ENCODE measurements at places on chromosomes 1 and 21. TPM values are rescaled to one million over a fixed set of nuclear protein-coding genes. Genes with fewer than 3 reads are reported as not detected.

DNA sequence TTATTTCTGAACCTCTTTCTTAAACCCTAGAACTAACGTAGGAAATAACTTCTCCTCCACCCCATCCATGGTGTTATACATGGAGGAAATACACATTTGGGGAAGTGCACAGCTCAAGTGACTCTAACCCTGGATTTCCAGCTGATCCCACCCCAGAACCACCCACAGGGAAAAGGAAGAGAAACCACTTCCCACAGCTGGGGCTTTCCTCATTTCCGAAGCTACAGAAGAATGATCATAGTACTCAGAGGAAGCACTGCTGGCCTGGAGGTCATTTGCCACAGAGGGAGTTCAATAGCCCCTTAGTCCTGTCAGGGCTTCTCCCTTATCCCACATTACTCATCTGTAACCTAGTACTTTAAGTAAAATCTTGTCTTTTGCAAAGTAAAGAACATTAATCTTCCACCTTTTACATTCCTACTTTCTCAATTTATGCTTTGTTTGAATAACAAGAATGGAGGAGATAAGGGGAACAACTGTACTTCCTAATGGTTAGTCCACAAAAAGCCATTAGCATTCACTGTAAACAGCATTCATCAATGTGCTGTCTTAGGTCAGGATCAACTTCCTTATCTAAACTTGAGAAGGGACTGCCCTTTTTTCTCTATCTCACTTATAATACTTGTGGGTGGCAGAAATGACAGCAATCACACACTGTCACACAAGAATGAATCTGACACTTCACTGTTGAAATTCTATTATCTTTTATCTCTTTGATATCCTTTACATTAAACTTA, 63.0 kb upstream of the RGS1 start:
- no peak for DNase-seq

- peak; percentile 39 for DNase-seq
Measured at GRCh38 chr1:244992833-244993232, 128.5 kb upstream of the HNRNPU start.

The CD53 gene
- not detected for total RNA-seq

DNA sequence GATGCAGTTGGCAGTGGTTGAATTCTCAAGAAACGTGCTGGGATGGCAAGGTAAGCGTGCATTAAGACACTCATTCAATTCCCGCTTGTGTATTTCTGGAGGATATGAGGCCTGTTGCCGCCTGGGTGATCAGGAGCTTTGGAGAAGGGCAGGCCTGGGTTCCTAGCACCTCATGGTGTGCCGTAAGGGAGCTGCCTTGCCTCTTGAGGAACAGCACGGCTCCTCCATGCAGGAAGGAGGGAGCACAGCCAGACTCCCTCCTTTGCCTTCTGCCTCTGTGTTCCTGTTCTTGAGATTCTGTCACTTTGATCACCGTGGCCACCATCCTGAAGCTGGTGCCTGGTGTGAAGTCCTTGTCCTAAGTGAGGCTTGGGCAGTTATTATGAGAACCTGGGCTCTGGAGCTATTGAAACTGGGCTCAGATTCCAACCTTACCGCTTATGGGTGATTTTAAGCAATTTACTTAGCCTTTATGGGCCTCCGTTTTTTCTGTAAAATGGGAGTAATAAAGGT, 18.3 kb downstream of the SLFNL1 start:
- DNase-seq, result no peak

The SEC16B gene
- total RNA-seq, result not detected

The NBPF8 gene
- total RNA-seq, result 20.9 TPM

DNA sequence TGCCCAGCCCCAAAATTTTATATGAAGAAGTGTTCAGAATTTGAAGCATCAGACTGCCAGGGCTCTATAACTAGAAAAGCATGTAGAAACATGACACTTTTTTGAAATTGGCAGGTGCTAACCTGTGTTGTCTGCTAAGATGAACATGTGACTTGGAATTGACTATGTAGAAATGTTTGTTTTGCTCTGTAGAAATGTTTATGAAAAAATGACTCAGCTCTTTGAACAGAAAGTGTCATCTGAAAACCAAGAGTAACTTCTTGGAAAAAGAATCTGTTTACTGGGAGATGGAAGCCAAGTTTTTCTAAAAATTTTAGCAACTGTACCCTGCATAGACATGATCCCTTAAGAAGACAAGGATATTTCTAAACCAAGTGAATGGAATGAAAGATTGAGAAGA, 59.2 kb downstream of the LHX9 start:
- peak; percentile 85 for DNase-seq

The FALEC gene
- total RNA-seq, result not detected

DNA sequence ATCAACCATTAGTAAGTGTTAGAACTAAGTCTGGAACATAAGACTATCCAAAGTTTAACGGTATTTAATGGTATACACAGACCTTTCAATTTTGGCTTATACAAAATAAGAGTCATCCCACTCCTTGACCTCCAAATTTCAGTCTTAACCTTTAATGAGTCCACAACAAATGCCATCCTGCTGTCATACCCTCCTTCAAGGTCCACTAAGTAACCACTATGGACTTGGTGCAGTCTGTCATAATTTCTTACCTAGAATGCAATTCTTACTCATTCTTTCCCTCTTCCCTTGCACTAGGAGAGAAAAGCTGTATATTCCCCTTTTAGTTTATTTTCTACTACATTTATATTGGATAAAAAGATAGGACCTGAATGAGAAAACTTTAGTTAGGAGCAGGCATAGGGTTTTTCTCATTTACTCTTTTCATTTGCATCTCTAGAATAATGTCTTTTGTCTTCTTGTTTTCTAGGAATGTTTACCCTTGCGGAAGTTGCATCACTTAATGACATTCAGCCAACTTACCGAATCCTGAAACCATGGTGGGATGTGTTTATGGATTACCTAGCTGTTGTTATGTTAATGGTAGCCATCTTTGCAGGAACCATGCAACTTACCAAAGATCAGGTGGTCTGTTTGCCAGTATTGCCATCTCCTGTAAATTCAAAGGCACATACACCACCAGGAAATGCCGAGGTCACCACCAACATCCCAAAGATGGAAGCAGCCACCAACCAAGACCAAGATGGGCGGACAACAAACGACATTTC, 62.1 kb upstream of the ZNF326 start:
- no peak for DNase-seq

DNA sequence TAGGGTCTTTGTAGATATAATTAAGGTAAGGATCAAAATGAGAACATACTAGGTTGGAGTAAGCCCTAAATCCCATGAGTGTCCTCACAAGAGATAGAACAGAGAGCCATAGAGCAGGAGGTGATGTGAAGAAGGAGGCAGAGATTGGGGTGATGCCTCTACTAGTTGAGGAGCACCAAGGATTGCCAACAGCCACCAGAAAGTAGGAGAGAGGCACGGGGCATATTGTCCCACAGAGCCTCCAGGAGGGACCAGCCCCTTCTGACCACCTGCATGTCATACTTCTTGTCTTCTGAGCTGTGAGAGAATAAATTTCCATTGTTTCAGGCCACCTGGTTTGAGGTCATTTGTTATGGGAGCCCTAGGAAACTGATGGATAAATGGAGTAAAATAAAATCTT, 363.3 kb downstream of the RPS6KC1 start:
- DNase-seq, result no peak

DNA sequence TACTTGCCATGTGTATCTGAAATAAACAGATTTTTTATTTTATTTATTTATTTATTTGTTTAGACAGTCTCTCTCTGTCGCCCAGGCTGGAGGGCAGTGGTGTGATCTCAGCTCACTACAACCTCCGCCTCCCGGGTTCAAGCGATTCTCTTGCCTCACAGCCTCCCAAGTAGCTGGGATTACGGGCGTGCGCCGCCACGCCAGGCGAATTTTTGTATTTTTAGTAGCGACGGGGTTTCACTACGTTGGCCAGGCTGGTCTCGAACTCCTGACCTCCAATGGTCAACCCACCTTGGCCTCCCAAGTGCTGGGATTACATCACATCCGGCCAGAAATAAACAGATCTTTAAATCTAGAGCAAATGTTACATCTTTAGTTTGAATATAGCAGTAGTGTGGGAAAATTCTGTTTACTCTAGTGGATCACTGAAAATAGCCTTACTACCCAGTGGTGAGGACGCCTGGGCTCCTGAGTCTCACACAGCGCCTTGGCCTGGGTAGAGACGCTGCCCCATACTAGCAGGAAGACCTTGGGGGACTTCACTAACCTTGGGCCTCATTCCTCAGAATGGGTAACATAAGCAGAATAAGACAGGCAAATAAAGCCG, 709 bp downstream of the GART start:
- peak; percentile 27 for DNase-seq

The CHIA gene
- not detected for total RNA-seq

DNA sequence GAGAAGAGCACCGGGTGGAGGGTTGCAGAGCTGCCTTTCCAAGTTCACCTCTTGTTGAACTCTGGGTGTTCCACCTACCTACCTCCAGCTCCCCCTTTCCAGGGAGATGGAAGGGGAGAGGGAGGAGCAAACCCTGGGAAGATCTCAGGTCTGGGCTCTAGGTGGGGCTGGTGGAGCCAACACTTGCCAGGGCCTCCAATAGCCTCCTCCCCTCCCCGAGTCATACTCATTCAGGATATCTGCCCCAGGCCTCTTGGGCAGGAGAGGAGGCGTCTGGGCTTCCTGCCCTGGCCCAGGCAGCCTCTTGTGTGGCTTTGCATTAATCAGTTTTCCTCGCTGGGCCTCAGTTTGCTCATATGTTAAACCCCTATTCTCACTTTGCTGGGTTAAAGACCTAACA, 13.4 kb downstream of the RAP1GAP start:
- DNase-seq, result peak; percentile 70

DNA sequence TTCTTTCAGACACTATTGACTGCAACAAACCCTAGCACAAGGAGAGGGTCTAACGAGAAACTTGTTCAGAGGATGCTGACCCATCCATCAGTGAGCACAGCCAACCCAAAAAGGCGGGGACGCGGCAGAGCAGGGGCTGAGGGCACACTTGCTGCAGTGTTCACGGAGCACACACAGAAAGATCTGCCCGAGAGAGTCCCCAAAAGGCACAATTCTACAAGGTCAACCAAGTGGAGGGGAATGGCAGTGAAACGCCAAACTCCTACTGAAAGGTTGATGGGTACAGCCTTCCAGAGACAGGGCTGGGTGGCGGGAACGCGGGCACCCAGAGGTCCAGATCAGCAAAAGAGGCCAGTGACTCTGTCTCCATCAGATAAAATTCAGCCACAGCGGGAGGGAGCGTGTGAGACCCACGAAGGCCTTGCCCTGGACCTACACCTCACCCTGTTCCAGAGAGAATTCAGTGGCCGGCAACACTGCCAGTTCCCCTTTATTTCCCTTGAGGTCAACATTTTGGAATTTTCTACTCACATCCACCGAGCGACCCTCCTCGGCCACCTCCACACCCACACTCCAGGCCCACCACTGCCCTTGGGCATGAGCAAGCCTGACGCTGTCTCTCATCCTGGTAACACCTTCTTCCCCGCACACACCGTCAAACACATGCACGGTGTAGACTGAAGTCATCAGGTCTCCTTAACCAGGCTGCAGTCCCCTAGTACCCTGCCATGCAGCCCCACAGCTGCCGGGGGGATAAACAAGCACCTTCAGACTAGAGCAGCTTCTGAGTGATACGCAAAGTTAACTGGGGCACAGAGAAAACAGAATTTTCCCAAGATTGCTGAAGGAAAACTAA, 5.5 kb downstream of the GNG4 start:
- DNase-seq, result no peak

- DNase-seq, result no peak
Measured at GRCh38 chr1:214615109-214615508, 12.1 kb downstream of the CENPF start.

- no peak for DNase-seq
Measured at GRCh38 chr1:40241362-40241761, 6.4 kb upstream of the TMCO2 start.

DNA sequence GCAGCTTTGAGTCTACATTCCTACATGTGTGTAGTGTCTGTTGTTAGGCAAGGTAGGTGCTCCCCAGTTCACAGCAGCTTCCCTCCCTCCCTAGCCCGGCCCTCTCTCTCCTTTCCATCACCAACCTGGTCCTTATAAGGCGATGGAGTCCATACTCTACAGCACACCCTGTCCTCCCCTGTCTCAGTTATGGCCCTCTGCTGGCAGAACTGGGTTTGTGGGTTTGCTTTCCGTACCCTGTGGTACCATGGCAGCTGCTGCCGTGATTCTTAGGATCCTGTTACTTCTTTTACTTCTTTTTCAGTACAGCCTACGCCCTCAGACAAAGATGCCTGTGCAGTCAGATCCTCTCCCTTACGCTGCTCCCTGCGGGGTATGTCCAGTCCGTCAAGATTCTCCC, 31.7 kb downstream of the AK5 start:
- peak; percentile 38 for DNase-seq

DNA sequence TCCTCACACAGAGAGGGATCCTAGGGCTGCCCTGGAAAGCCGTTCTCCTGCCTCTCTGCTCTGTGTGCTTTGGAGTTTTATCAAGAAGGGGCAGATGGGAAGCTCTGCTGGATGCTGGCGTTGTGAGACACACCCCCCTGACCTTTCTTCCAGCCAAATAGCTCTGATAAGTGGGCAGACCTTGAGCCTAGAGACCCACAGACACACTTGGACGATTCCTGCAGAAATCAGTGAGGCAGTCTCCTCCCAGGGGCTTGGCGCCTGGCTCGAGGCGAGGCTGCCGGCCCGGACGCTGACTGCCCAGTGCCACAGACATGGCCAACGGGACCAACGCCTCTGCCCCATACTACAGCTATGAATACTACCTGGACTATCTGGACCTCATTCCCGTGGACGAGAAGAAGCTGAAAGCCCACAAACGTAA, at the start of gene MRAP:
MRAP (plus strand) TSS at position 198 of the 424 bp plus-strand sequence; CDS start at position 315, 117 bp downstream.
- no peak for DNase-seq

The PI4KB gene
- 75.3 TPM for total RNA-seq

The PDZK1IP1 gene
- 17.9 TPM for total RNA-seq

DNA sequence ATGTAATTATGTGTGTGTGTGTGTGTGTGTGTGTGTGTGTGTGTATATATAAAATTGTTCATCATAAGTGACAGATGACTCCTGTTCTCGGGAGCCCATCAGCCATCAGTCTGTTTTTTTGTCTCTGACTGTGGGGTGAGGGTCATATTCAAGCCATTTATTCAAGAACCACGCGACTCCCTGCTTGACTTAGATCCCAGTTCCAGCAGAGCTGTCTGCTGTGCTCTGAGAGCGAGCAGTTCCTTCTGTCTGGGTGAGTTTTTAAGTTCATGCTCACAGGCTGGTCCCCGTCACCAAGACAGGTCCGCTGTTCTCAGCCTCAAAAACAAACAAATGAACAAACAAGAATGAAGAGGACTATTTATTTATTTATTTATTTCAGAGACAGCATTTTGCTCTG, 18.3 kb upstream of the NPPB start:
- DNase-seq, result no peak

The OR2L8 gene
- not detected for total RNA-seq

- peak; percentile 77 for DNase-seq
Measured at GRCh38 chr1:59705466-59706302, 109.1 kb upstream of the HOOK1 start.

GRCh38 chr1:112515311-112516009, 6.7 kb downstream of the WNT2B start:
- DNase-seq, result peak; percentile 38
